ENCODE measurements at places on chromosomes 5 and 9.

- no peak for DNase-seq
Measured at GRCh38 chr9:124812441-124812876, 35.5 kb downstream of the OLFML2A start.

DNA sequence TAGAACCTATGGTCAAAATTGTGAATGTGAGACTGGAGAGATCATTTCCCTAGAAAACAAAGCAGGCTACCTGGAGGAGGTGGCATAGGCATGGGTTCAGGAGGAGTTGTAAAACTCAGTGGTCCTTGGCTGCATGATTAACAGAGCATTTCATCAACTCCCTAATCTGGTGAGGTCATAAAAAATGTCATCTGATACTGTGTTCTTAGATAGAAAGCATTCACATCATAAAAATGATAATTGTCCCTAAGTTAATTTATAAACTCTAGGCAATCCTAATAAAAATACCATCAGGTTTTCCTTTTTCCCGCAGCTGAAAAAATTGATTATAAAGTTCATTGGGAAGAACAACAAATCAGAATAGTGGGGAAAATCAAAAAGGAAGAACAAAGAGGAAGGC is 60.6 kb upstream of the GALNT10 start:
- DNase-seq = no peak

GRCh38 chr9:31733166-31733565 is 651.3 kb upstream of the ACO1 start:
- DNase-seq = no peak

DNA sequence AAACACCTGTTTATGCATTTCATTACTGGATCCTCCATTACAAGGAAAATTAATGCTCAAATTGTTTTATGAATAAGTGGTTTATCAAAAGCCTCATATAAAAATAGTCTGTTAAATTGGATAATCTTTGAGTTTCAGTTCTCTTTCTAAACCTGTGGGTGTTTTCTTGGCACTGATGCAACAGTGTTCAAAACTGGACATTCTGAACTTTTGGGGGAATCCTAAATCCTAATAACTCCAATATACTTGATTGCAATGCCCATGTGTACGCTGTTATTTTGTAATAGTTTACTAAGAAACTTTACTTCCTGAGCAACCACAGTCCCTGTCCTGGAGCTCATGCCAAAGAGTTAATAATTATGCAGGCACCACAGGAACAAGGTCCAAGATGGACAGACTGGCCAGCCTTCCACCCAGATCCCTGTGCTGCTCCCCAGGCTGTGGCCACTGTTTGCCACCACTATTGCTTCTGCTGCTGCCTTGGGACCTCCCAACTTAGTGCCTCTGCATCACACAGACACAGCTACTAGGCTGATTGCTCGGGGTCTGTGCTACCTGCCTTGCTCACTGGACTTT is 14.0 kb downstream of the IRGM start:
- DNase-seq = no peak

GRCh38 chr9:35842020-35842745 is 13.2 kb downstream of the TMEM8B start:
- DNase-seq = no peak

- DNase-seq = no peak
Measured at GRCh38 chr5:111143910-111144309, 51.8 kb downstream of the WDR36 start.

DNA sequence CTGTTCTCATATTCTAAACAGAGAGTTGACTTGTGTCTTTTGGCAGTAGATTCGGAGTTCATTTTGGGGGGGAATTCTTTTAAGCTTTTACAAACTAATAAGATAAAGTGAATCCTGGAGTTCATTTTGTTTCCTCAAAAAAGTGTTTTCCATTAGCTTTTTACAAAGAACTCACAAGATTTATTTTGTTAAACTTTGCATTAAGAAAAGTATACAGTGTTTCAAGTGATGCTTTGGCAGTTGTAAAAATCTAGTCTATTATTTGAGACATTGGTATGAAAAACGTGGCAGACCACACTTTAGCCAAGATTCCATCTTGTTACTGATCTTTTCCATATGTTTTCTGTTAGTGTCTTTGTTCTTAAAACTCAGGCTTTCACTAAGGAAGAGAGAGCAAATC is 1.2 kb upstream of the OMD start:
- DNase-seq = no peak

GRCh38 chr9:98838155-98838867 is 30.8 kb downstream of the GALNT12 start:
- no peak for DNase-seq

DNA sequence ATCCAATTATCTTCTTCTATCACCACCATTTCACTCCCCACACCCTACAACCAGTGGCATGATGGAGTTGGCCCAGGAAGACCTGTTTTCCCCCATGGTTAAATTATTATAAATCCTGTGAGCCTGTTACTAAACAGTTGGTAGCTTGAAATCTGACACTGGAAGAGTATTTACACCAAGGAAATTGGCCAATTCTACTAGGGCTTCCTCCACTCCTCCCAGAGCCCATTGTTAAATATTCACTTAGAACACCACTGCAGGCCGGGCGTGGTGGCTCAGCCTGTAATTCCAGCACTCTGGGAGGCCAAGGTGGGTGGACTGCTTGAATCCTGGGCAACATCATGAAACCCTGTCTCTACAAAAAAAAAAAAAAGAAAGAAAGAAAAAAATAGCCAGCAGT is 32.4 kb upstream of the CKS2 start:
- DNase-seq = no peak

DNA sequence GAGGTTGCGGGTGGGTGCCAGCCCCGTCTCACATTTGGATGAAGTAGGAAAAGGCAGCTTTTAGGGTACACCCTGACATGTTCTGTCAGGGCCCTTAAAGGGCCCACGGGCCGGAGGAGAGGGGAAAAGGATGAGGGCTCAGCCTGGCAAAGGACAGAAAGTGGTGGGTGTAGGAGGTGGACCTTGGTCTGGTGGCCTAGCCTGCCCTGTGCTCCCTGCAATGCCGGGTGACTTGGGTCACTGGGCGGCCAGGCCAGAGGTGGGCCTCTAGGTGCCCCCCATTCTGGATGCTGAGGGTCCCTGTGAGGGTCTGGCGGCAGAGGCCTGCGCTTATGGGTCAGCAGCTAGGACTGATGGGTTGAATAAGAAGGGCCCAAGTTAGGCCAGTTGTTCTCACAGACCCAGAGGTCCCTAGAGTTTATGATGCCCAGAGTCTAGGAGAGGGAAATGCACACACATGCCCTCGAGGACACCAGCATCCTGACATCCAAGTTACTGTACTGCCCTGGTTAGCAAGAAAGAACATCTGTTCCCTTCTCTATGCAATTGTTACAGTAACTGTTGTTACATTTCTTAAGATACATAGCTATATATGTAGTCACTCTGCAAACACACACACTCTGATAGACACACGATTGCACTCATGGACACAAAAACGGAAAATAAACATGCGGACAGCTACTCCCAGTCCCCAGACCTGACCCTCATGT is 12.5 kb downstream of the TRIM7 start:
- no peak for DNase-seq

- DNase-seq = no peak
Measured at GRCh38 chr5:148626081-148626613, 28.2 kb downstream of the HTR4 start.

- DNase-seq = no peak
Measured at GRCh38 chr5:180850434-180851078, 10.5 kb downstream of the ZFP62 start.

GRCh38 chr9:16899606-16900005 is 29.1 kb upstream of the BNC2 start:
- no peak for DNase-seq

GRCh38 chr9:121281614-121282276 is 13.8 kb downstream of the GSN start:
- DNase-seq = no peak

DNA sequence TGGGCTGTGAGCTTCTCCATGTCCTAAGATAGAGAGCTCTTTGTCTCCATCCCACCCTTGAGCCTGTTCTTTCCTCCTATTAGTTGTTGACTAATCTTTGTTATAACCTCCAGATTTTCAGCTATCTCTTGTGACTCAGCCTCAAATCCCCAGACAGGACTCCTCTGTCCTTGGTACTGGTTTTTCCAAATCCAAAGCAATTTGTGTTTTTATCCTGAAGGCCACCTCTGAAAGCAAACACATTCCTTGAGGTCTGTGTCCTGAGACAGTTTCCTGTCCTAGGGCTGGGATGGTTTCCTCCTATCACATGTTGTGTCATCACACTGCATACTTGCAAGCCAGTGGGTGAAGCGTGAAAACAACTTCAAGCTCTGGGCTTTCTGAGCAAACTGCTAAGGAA is 8.5 kb downstream of the TNC start:
- DNase-seq = no peak

DNA sequence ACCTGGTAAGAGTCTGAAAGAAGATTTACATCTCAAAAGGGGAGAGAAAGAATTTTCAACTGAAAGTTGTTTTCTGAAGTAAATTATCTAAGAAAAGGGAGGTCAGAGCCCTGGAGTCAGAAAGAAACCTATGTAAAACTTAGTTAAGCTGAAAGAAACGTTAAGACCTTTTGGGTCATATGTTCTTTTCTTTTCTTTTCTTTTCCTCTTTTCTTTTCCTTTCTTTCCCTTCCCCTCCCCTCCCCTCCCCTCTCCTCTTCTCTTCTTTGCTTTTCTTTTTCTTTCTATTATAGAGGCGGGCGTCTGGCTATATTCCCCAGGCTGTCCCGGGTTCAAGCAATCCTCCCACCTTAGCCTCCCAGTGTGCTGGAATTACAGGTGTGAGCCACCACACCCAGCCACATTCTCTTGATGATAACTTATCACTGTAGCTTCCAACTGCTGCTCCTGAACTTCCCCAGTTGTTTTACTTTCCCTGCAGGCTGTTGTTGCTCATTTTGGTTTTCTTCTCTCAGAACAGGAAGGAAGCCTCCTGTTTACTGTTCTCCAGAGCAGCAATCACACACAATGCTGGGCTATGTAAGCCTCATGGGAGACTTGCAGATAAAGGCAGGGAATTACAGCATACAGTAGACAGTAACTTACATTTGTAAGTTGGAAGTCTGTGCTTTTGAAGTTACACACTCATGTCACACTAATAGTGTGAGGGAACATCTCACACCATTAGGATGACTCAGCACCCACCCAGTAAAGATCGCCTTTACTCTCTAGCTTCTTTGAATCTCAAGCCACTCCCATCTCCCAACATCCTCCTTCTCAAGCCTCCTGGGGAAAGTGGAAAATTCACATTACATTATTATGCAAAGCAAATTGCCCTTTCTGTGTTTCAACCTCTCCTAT is 2216.6 kb upstream of the WWC1 start:
- DNase-seq = no peak

GRCh38 chr5:88687373-88687911 is 195.5 kb downstream of the MEF2C start:
- DNase-seq = no peak

- DNase-seq = no peak
Measured at GRCh38 chr5:176632745-176633144, 2.3 kb downstream of the EIF4E1B start.

DNA sequence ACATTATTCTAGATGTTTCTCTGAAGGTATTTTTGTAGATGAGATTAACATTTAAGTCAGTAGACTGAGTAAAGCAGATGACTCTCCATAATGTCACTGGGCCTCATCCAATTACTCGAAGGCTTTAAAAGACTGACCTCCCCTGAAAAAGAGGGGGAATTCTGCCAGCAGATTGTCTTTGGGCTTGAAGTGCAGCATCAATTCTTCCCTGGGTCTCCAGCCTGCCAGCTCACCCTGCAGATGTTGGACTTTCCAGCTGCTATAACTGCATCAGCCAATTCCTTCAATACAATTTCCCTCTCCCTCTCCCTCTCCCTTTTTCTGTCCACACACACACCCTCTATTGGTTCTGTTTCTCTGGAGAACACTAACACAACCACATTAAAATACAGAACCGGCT is 472.8 kb downstream of the SPOCK1 start:
- no peak for DNase-seq

DNA sequence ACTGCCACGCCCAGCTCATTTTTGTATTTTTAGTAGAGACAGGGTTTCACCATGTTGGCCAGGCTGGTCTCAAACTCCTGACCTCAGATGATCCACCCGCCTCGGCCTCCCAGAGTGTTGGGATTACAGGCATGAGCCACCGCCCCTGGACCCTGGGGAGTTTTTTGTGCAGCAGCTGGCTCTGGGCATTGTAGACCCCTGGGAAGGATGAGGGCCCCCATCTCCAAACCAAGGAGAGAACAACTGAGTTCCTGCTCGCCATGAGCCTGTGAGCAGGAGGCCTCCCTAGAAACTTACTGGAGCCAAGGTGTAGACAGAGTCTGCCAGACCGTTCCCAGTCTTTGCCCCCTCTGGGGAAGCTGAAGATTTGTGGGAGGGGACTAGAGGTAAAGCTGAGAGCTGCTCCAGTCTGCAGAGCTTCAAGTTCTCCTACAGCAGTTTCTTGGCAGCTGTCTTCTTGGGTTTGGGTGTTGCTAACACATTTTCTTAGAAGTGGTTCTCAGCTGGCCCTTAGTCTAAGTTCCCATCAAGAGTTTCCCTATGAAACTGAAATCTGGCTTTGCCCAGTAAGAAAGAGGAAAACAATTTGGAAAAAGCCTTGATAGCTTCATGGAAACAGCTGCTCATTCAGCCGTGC is 12.4 kb downstream of the NUDT2 start:
- DNase-seq = no peak

- DNase-seq = no peak
Measured at GRCh38 chr5:143514616-143515335, 111.3 kb upstream of the NR3C1 start.

- DNase-seq = no peak
Measured at GRCh38 chr5:176887252-176887849, 11.8 kb downstream of the HK3 start.

DNA sequence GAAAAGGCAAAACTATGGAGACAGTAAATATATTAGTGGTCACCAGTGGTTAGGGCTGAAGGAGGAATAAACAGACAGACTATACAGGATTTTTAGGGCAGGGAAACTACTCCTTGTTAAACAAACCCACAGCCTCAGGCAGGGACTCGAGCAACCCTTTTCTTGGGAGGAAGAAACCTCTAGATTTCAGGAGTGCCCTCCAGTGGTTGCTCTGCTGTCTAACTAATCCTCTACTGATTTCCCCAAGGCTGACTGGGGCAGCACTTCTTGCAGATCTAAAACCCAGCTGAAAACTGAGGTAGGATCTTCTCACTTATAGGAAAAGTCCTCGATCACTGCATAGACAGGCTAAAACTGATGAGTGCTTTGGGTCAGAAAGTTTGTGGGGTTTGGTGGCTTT is 176.8 kb downstream of the ISOC1 start:
- DNase-seq = no peak

GRCh38 chr9:92988215-92988768 is 41.0 kb downstream of the FGD3 start:
- no peak for DNase-seq

DNA sequence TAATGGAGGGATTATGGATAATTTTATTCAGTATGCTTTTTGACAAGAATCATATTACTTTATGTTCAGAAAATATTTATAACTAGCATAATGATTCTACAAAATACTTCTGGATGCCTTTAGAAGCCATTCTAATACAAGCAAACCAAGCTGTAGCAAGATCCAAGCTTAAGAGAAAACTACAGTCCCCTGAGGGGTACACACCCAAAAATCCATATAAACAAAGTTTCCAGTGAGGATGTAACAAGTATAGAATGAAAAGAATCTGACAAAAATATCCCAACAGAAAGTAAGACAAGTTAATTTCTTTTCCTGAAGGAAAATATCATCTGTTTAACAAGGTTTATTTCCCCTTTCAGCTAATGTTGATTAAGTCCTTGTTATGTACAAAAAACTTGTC is 53.9 kb downstream of the MLLT3 start:
- no peak for DNase-seq

GRCh38 chr5:68709239-68709638 is 384.6 kb upstream of the SLC30A5 start:
- DNase-seq = no peak

- no peak for DNase-seq
Measured at GRCh38 chr9:116230051-116230632, 76.6 kb downstream of the PAPPA start.
